T-helper 2 cell (primary cell): ENCODE measurements at places on chromosomes 2 and 18.

- DNase-seq = no peak
Measured at GRCh38 chr2:63055226-63056106, 4.8 kb downstream of the OTX1 start.

GRCh38 chr2:233142355-233142897 lies 82.3 kb downstream of the INPP5D start:
- DNase-seq = no peak

DNA sequence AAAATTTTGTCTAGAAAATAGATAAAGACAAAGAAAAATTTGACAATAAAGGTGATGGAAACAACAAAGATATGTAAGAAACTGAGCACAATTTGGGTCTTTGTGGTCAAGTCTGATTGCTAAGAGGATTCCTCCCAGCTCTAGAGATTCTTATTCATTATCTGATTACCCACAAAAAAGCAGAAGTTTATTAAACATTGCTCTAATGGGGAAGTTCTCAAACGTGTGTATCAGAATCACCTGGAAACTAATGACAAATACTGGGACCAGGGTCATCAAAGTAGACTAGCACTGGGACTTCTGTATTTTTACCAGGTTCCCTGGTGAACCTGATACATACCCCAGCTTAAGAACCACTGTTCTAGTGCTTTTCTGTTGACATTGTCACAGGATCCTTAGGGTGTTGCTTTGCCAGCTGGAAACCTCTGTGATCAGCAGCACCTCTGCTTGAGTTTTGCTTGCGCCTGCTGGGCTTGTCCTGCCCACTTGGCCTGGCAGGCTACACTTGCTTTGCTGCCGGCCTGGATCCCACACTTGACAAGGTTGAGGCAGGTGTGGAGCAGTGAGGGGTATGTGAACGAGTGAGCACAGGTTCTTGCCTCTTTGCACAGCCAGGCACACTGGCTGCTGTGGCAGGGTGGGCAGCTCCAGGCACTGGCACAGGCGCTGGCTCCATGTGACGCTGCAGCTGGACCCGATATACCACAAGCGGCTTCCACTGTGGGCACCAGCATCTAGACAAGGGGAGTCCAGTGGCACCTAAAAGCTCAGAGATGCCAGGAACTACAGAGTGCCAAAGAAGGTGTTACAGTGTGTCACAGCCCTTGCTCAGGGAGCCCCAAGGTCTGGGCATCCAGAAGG lies 6.2 kb upstream of the GORASP2 start:
- no peak for DNase-seq

DNA sequence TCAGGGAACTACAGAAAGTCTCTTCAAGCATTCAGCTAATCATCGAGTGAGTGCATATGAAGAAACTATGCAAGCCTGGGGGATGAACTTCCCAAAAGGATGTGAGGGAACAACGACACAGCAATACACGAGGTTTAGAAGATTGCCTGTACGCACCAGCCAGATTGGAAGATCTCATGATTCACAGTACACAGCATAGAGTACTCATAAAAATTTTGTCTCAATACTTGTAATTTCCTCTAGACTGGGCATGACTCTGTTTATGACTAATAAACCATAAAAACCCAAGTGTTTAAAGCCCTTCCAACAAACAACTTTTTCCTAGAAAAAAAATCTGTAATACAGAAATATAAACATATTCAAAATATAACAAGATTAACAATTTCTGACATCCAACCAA lies 279.7 kb downstream of the KCNJ3 start:
- DNase-seq = no peak

- DNase-seq = no peak
Measured at GRCh38 chr2:6975988-6976387, 58.8 kb downstream of the RNF144A start.

GRCh38 chr18:24417480-24417879 lies 9.0 kb upstream of the IMPACT start:
- no peak for DNase-seq
